Choroid plexus epithelial cell (primary cell): ENCODE measurements at places on chromosomes 5 and 9.

DNA sequence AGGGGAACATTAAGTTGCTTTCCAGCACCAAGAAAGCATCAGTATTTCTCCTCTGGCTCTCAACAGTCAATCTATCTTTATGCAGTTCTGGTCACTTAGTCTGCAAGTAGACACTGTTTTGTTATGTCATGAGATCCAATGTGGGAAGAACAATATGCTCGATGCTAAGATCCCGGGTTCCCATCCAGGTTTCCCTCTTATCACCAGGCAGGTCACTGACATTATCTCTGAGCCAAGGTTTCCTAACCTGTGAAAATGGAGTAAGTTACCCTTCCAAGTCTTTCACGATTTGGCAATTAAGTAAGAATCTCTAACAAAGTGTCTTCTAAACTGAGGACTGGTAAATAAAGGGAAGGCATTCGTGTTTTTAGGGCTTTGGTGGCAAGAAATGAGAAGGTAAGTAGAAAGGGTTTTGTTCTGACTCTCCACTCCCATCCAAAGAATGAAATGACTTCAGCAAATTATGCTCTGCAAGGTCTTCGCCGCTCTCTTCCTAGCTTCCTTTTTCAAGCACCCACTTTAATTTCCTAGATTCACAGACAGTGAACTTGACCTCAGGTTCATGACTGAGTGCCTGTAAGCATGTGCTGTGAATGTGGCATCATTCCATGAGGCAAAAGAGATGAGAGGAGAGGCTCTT is 86.4 kb downstream of the DCP2 start:
- no peak for DNase-seq

- no peak for DNase-seq
Observed at GRCh38 chr9:108191065-108191464, 664.7 kb downstream of the ACTL7B start.

- peak; percentile 50 for DNase-seq
Observed at GRCh38 chr9:18905883-18906629, 127.0 kb downstream of the SAXO1 start.

DNA sequence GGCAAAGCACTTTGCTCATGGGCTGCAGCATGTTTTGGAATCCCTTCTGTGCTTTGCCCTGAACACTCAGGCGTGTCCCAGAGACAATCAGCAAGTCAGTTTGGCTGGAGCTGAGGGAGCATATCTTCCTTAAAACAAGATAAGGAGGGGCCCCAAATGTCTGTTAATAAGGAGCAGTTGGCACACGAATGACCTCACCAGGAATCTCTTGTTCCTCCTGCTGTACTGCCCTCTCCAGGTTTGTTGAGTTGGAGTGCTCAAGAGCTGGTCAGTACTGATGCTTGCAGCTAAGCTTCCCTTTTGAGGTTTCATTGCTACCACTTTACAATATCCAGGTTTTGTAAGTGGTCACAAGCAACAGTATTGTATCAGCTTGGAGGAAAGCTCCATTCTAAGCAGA is 101.3 kb upstream of the EGFLAM start:
- no peak for DNase-seq

GRCh38 chr5:65461490-65461889 is 20.2 kb downstream of the ADAMTS6 start:
- no peak for DNase-seq

GRCh38 chr9:95910023-95910707 is 34.7 kb downstream of the ERCC6L2 start:
- DNase-seq: peak; percentile 23

- DNase-seq: no peak
Observed at GRCh38 chr9:131642496-131643083, 97.3 kb downstream of the PRRT1B start.

DNA sequence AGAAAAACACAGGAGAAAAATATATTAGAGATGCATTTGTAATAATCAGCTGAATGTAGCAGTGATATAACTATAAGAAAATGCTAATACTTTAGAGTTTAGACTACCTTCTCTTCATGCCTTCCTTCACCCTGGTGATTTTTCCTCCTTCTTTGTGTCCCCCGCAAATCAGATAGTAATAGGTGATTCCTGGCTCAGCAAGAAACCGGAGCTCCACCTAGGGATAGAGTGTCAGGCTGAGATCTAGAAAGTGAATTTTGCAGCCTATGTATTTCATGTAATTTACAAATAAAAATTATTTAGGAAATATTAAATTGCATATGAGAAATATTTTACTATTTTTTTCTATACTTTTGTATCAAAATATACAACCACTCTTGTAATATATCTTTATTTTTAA is 109.8 kb upstream of the ST8SIA4 start:
- peak; percentile 10 for DNase-seq

- DNase-seq: peak; percentile 38
Observed at GRCh38 chr9:130946766-130947617, 7.9 kb upstream of the FIBCD1 start.

DNA sequence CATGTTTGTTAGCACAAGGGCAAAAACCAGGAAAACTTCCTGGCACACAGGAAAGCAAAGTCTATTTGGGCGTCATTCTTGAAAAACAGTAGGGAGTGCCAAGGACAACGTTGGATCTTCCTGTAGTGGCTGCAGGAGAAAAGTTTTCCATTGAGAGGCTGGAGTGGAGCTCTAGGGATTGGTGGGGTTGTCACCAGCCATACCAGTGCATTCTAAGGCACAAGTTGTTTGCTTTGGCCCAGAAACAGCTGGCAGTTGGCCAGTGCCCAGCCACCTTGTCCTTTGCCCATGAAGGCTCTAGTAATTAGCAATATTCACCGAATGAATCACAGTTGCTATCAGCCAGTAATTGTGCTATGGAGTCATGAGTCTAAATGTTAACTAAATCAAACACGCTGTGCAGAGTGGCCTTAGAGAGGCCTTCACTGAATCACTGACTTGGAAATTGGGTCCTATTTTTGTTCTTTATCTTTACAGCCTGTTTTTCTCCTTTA is 26.4 kb downstream of the TNFSF15 start:
- DNase-seq: no peak

GRCh38 chr9:127424676-127424999 is 456 bp downstream of the ZNF79 start:
- peak; percentile 41 for DNase-seq

DNA sequence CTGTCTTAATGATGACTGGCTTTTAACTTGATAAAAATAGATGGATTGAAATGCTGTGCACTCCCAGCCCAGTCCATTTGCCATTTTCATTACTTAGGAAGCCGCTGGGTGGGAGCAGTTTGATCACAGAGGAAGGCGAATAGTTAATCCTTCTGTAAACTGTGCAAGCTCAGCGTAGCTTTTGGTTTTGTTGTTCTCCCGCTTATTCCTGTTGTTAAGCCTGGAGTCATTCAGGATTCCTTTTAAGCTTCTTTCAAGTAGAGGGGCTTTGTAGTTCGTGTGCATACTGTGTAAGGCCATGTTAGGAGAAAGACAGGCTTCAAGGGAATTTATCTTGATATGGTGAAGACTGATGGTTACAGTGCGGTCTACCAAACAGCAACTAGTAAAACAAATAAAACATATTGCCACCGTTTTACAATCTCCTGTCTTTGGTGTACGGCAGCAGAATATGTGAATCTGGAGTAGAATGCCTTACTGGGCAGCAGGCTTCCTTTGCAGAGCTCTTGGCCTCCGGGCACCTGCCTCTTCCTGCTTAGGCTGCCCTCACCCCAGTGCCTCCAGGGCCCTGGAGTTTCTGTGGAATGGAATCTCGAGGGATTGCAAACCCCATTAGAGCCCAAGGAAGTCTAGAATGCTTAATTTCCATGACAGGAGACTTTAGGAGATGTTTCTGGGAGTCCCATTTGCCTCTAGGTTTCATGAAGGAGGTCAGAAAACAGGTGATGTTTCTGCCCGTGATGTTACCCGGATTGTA is 141.4 kb downstream of the TRIO start:
- DNase-seq: no peak

- DNase-seq: no peak
Observed at GRCh38 chr9:96047741-96048103, 172.2 kb downstream of the ERCC6L2 start.

- DNase-seq: no peak
Observed at GRCh38 chr5:2904399-2904798, 152.9 kb upstream of the IRX2 start.

GRCh38 chr5:88401686-88402085 is 133.0 kb upstream of the TMEM161B start:
- no peak for DNase-seq

GRCh38 chr5:109451146-109451545 is 41.4 kb upstream of the PJA2 start:
- DNase-seq: no peak

GRCh38 chr5:5739490-5739945 is 317.0 kb downstream of the ICE1 start:
- DNase-seq: no peak

GRCh38 chr9:127130661-127131538 is 8.5 kb upstream of the ANGPTL2 start:
- DNase-seq: peak; percentile 97

GRCh38 chr9:123923377-123923776 is 6.5 kb downstream of the DENND1A start:
- DNase-seq: no peak

GRCh38 chr5:120436996-120437395 is 27.1 kb upstream of the PRR16 start:
- DNase-seq: peak; percentile 38

DNA sequence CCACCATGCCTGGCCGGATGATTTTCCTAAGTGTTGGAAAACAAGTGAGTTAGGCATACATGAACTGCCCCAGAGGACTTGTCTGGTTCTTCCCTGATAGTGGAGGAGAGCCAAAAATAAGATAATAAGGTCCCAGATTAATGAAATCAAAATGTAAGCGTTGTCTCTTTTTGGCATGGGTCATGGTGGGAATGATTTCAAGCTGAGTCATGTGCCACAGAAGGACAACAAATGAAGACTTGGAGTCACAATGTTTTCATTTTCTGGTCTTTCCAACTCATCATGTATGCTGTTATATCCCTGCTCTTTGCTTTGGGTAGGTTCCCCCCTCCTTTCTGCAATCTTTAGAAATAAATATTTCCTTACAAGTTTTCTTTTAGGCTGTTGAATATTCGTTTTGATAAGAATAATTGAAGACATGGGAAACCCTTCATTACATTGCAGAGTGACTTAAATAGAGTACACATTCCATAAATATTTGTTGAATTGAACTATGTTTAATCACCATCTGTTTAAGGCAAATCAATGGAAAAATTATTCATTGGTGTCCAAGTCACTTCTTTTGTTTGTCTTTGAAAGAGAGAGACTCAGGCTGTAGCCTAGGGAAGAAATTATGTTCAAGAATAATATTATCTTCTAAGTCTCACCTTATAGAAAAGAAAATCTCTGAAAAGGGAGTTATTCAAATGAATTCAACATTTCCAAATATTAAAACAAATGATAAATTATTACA is 196.3 kb downstream of the CSNK1G3 start:
- DNase-seq: peak; percentile 75

- peak; percentile 96 for DNase-seq
Observed at GRCh38 chr5:172909931-172910502, 49.2 kb upstream of the RPL26L1 start.

DNA sequence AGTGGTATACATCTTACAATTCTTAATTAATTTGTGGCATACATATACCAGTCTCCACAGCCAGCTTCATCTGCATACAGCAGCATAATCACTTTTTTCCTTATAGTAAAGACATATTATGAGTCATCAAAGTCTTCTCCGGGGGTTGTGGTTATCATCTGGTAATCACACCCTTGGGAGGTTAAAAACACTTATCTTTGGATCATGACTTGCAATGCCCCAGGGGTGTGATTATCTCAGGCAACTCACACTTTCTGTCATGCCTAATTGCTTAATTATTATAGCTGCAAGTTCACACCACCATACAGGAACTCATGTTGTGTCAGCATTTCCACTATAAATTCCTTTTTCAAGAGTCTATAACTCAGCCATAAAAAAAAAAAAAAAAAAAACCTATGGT is 218.4 kb downstream of the ANXA1 start:
- no peak for DNase-seq

- DNase-seq: no peak
Observed at GRCh38 chr5:138936225-138936967, 61.3 kb upstream of the LRRTM2 start.

- peak; percentile 77 for DNase-seq
Observed at GRCh38 chr5:69512740-69513260, 20.2 kb downstream of the OCLN start.

DNA sequence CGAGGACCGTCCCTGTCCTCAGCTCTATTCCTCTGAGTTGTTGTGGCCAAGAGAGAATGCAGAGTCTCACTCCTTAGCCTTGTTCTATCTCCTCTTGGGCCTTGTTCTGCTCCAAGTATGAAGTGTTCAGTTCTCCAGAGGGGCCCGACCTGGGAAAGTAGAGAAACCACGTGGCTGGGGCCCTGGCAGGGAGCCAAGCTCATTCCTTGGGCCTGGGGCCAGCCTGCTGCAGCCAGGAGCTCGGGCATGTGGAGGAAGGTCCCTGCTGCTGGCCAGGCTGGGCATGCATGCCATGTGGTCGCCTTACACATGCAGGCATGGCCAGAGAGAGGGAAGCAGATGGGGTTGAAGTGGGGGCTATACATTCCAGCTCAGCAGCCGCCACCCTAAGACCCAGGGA is 60.7 kb downstream of the COL27A1 start:
- peak; percentile 69 for DNase-seq

DNA sequence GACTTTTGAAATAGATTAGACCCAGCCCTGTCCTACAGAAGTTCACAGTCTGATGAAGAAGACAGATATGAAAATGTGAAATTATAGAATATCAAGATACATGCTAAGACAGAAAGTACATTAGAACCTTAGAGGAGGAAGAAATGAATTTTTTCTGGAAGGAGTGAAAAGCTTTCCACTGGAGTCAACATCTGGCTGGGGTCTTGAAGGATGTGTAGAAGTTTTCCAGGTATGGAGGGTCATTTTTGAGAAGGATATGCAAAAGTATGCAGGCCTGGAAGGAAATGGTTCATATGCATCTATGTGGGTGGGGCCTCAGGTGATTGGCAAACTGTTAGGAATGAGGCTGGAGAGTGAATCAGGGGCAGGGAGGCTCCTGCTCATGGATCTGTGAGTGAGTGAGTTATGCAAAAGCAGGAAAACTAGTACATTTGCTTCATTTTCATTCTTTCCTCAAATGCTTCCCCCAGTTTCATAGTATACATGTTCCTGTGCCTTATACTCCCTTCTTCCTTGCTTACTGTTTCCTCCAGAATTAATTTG is 142.3 kb downstream of the GRIA1 start:
- DNase-seq: no peak

- DNase-seq: peak; percentile 66
Observed at GRCh38 chr5:18113721-18114120, 479.5 kb downstream of the TAF11L14 start.

GRCh38 chr9:31733166-31733565 is 651.3 kb upstream of the ACO1 start:
- DNase-seq: no peak

GRCh38 chr5:40437452-40437861 is 242.3 kb upstream of the PTGER4 start:
- DNase-seq: peak; percentile 94

DNA sequence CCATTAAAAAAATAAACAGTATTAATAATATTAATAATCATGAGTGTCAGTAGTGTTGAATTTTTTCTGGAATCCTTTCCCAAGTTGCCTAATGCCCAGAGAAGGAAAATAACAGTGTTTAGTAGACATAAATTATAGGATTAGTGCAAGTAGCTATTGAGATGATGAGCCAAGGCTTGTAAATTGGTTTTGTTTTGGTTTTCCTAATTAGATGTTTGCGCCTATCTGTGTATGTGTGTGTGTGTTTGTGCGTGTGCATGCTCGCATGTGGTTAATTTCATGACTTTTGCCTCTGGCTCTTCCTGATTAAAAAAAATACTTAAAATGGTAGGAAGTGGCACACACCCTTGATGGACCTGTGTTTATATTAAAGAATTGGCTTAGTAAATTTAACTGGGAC is 55.4 kb downstream of the FXN start:
- DNase-seq: no peak

- no peak for DNase-seq
Observed at GRCh38 chr5:68182534-68182933, 33.0 kb upstream of the PIK3R1 start.
